ENCODE measurements at places on chromosomes 7 and 10. TPM values are rescaled to one million over a fixed set of nuclear protein-coding genes. Genes with fewer than 3 reads are reported as not detected.

The MSMB gene
- total RNA-seq: not detected

The CPA2 gene
- not detected for total RNA-seq

The SYPL1 gene
- total RNA-seq: 67.6 TPM

The CRYGN gene
- total RNA-seq: 0.25 TPM

The LSM5 gene
- total RNA-seq: 28.1 TPM

The ZNF777 gene
- total RNA-seq: 6.4 TPM

The TRDMT1 gene
- total RNA-seq: 6.6 TPM

The PLPP4 gene
- 0.62 TPM for total RNA-seq

The PVRIG gene
- total RNA-seq: not detected

The TSPAN15 gene
- 1.2 TPM for total RNA-seq

The GPR26 gene
- not detected for total RNA-seq

The INSIG1 gene
- total RNA-seq: 518 TPM

The AZGP1 gene
- 0.33 TPM for total RNA-seq

The H2BK1 gene
- total RNA-seq: not detected

The ACTR1A gene
- 131 TPM for total RNA-seq

The ZNF727 gene
- total RNA-seq: 0.75 TPM

The FLNC gene
- total RNA-seq: 286 TPM

The SEC31B gene
- total RNA-seq: 1.2 TPM

The DNAJC12 gene
- total RNA-seq: 2.8 TPM

The TMEM236 gene
- total RNA-seq: 0.11 TPM

The VPS26A gene
- total RNA-seq: 44.9 TPM

The FAM237B gene
- total RNA-seq: 0.22 TPM

The VAX1 gene
- not detected for total RNA-seq

The NOS3 gene
- total RNA-seq: 3.3 TPM

The INMT gene
- 0.11 TPM for total RNA-seq

The MYL10 gene
- total RNA-seq: not detected

The IFIT1B gene
- total RNA-seq: not detected

The PDK4 gene
- 0.12 TPM for total RNA-seq

The MYH16 gene
- 0.33 TPM for total RNA-seq
